ENCODE measurements at places on chromosomes 11 and 22.

DNA sequence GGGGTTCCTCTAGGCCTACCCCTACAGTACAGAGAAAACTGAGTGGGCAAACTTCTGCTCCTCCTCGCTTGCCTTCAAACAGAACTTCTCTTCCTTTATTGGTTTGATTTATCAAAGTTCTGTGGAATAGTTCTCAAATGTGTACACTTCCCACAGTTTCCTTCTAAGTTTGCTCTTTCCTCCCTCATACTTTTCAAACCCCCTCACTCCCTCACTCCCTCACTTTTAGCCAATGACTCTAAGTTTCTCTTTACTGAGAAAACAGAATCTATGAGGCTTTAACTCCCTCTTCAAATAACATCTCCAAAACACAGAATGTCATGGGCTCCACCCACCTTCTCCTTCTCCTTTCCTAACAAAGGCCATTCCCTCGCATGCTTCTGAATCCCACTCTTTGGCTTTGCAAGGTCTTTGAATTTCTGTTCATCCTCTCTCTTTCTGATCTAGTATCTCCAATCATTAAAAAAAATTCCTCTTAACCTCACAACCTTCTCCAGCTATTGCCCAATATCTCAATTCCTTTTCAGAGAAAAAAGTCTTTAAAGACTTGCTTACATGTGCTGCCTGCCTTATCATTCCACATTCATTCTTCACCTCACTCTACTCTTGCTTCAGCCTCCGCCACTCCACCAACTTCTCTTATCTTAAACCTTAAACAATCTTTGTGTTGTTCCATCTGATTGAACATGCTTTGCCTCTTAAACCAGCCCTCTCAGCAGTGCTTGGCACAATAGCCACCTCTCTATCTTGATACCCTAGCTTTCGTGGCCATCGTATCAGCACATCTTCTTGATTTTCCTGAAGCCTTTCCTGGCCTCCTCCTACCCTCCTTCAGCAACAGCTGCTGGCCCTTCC lies 57.2 kb downstream of the DDI1 start:
- no peak for DNase-seq

DNA sequence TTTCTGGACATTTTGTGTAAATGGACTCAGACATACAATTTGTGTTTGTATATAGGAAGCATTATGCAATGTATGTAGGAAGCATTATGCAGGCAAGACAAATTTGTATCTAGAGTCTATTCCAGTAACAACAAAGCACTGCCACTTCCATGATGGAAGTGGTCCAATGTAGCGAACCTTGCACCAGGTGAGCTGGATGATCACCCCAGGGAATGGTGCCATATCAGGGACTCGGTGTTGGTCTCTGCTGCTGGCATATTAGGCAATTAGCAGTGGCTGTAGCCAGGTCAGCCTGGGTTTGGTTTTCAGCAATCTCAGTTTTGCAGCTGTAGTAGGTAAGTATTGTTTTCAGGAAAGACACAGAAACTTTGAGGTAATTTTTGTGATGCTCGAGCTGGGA lies 12.8 kb downstream of the ZFP91 start:
- DNase-seq, result no peak

DNA sequence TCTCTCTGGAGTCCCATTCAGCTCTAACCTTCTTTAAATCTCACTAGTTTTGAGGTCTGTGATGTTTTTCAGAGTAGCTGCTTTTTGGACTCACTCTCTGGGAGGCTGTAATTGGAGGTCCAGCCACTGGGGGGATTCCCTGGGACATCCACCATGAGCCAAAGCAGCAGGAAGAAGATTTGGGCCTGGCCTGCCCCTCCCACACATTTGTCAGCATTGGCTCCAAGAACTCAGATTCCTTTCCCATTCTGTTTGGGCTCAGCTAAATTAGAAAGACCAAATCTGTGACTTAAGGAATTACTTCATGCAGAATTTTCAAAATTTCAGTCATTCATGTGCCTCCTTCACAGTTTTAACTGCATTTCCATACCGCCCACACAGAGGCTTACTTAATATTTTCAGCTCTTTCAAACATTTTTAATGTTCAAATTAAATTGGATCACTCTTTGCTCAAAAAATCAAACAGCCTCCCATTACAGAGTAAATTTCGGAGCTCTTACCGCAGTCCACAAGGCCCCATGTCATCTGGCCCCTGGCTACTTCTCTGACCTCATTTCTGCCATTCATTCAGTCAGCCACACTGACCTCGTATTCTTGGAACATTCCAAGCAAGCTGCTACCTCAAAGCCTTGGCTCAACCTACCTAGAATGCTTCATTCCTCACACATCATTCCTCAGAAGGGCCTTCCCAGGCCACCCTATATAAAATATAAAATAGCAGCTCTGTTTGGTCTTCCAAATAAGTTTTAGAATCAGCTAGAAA lies 54.5 kb upstream of the RRAS2 start:
- no peak for DNase-seq

DNA sequence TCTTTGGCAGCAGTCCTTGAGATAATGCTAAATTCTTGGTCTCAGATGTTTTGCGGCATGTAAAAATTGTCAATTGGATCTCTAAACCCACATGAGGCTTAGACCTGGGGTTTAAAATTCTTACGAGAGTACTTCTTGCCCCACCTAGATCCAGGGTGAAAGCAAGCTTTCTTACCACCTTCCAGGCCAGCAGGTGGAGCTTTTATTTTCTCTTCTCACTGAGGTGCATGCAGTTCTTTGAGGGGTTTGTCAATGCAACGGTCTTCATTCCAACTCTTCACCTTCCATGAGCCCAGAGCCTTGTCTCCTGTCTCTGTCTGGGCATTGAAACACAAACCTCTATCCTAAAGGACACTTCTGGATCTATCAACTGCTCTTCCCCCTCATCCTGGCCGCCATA lies 154.1 kb downstream of the MYO18B start:
- no peak for DNase-seq

DNA sequence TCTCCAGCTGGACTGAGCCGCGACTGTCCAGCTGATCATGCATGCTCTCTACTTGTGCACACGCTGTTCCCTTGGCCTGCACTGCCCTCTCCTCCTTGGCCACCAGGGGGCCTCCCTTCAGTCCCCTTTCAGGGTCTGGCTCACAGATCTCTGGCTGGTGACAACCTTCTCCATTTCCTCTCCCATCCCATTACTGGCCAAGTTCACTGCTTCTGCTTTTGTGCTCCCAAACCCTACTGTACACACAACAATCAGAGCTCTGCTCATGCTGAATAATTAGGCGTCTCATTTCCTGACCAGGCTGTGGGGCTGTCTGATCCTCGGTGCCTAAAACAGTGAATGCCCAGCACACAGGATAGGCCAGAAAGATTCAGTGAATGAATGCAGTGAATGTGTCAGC lies 224.0 kb upstream of the NARS2 start:
- DNase-seq, result peak; percentile 65

DNA sequence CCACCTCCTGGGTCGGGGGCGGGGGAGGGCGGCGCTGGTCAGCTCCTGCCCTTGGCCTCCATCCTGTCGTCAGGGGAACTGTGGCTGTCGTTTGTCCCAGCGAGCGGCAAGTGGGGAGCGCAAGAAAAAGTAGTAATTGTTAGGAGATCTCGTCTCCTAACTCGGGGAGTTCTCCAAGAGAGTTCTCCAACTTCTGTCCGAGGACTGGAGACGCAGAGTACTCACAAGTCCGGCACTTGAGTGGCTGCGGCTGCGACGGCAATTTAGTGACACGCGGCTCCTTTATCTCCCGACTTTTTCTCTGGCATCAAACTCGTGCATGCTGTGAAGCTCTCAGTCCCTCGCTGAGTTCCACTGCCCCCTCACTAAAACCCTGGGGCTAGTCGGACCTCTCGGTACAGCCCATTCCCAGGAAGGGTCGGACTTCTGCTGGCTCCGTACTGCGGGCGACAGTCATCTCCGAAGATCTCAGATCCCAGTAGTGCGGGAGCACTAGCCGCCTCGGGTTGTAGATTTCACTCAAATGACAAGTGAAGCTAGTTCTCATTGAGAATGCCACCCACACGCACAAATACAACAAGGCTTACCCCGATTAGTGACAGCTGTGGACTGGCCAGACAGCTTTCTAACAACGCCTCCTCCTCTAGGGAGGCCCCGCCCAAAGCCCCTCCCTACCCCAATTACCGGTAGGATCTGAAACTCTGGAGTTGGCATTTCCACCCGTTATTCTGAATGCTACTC lies at the start of gene PGR:
PGR (minus strand) TSS at position 611 of the 741 bp plus-strand sequence. CDS start 743 bp downstream, outside the sequence.
- DNase-seq, result no peak

- DNase-seq, result peak; percentile 48
Observed at GRCh38 chr11:66579017-66579606, 10.7 kb upstream of the CTSF start.

DNA sequence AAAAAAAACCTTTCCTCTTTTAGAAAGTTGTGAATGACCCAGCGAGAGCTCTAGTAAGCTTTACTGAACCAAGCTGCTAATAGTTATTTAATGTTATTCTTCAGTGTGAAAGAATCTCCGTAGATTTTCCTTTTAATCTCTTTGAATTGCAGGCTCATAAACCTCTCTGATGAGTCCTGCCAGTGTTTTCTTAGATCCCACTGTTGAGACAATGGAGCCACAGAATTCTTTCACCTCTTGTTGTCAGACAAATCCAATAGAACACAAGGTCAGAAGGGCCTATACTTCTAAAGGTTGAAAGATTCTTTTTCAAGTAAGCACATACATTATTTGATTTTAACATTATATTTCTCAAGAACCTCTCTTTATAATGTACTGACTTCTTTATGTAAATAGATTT lies 52.2 kb downstream of the DNAJC24 start:
- no peak for DNase-seq
